ENCODE measurements at places on chromosomes 5 and 9.

- DNase-seq: no peak
Measured at GRCh38 chr9:120808931-120809330, 15.7 kb upstream of the FBXW2 start.

DNA sequence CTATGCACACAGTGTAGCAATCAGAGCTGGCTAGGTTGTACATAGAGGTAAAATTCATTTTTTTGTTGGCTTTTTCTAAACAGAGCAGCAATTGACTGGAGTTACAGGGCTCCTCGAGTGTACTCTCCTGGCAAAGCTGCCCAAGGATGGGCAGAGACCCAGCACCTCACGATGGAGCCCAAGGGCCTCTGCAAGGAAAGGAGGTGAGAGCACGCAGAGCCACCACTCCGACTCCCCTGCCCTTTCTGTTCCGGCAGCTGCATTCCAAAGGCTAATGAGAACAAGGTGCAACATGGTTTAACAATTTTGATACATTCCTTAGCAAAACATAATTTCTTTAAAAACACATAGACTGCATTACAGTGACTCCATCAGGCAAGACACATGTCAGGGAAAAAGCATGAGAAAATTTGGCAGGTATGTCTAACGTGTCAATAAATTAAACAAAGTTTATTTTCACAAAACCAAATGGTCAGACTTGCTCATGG, 47.5 kb downstream of the SAXO1 start:
- no peak for DNase-seq

GRCh38 chr5:153968761-153969562, 69.7 kb downstream of the FAM114A2 start:
- no peak for DNase-seq

DNA sequence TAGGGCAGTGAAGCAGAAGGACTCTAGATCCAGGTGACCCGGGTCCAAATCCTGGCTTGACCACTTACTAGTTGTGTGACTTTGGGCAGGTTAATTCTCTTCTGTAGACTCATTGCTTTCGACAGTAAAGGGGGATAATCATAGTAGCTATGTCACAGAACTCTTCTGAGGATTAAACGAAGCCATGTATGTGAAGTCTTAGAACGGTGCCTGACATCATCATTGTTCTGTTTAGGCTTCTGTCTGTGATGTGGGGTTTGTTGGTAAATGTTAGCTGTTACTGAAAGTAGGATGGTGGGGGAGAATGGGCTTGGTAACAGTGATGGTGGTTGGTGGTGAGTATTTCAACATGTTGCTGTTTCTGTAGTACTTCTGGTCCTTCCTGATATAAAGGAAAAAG, 73.7 kb downstream of the MAP1B start:
- DNase-seq: no peak

Measured in activated T-cell treated with anti-CD3 and anti-CD28 coated beads for 4 hours (primary cell).